ENCODE measurements at places on chromosomes 12 and 14.
A peak's percentile ranks its signal among the peaks of the same experiment; 100 is the strongest.

DNA sequence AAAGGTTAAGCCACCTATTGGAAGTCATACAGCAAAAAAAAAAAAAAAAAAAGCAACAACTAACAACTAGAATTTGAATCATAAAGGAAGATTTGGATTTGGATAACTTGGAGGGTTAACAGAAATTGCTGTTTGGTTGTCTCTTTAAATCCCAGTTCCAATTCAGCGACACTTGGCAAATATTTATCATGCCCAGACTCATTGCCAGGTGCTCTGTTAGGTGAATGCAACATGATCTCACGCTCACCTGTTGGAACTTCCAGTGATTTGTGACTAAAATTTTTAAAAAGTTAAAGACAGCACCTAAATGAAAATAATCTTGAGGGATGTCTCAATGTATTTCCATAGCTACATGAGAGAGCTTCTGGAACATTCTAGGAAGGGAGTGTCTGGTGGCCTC lies 103.7 kb downstream of the TBX3 start:
- DNase-seq, result no peak

- no peak for DNase-seq
Measured at GRCh38 chr14:101216366-101217079, 313.0 kb upstream of the RTL1 start.

DNA sequence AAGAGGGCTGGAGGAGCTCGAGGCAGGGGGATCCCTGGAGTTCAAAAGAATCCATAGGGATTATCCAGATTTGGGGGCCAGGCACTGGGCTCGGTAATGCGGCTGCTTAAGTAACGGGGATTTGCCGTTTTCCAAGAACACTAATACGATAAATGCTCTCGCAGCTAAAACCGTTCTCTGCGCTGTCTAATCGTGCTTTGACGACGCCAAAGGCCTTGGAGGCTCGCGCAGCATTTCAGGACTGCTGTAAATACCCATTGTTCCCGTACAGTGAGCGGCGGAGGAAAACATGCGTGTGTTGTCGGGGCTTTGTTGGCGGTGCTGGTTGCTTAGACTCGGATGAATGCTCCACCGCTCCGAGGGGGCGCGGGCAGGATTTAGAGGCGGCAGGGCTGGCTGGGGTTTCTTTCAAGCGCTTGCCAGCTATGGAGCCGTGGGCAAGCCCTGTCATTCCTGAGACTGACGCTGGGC lies 26.2 kb downstream of the DIO3 start:
- DNase-seq, result no peak

- no peak for DNase-seq
Measured at GRCh38 chr14:82046512-82047226, 513.0 kb upstream of the SEL1L start.

- DNase-seq, result no peak
Measured at GRCh38 chr14:72614365-72614764, 279.5 kb downstream of the DPF3 start.

DNA sequence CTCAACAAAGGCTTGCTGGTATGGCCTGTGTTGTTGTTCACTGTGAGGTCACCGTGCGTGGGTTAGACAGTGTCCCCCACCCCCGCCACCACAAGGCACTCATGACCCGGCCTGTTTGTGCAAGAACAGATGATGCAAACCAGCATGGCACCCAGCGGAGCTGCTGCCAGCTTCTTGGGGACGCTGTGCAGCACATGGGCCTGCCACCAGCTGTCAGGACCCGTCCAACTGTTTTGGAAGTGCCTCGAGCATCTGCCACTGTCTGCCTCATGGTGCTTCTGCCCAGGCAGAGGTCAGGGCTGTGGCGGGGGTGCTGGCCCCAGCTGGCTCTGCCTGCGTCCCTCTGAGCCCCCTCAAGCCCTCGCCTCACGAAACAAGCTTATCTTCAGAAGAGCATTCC lies 1.5 kb downstream of the ASB2 start:
- no peak for DNase-seq

DNA sequence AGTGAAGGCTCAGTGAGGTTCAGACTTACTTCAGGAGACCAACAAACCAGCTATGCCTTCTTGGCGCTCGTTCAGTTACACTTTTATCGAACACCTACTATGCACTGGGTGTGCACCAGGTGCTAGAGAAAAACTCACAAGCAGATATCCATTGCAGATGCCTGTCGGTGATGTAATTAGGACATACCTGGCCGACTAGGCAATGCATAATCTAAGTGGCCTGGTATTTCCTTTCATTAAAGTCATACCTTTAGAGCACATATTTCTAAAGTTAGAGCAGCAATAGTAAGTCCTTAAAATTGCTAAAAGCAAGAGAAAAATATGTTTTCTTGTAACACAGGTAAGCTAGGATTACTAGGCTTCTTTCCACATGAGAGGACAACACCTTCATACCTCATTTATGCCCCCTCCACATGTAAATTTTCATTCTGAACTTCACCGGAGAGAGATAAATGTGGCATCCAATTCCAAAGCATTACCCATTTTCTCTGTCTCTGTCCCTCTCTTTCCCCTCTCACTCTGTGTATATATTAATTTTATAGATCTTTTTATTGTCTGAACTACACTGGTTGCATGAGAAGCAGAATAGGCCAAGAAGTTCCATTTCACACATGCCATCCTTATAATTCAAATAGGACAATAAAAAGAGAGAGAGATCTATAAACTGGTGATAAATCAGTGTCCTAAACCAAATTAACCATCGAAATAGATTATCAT lies 242.2 kb downstream of the SPTSSA start:
- no peak for DNase-seq

DNA sequence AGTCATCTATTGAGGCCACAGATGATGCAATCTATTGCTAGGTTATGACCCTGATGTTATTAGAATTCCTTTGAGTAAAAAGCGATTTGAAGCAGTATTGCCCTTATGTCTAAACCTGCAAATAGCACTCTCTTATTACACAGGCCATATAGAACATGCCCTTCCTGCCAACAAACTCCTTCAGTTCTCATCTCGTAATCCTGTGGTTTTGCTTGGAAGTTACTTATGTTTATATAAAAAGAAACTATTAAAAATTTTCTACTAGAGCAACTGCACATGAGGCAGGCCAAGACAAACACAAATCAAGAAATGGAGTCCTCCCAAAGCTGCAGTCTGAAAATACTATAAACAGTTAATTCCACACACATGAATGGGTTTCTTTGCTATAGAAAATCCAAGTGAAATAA lies 1200.2 kb downstream of the LRFN5 start:
- peak; percentile 55 for DNase-seq

- DNase-seq, result no peak
Measured at GRCh38 chr12:51630256-51630880, 39.3 kb downstream of the SCN8A start.

DNA sequence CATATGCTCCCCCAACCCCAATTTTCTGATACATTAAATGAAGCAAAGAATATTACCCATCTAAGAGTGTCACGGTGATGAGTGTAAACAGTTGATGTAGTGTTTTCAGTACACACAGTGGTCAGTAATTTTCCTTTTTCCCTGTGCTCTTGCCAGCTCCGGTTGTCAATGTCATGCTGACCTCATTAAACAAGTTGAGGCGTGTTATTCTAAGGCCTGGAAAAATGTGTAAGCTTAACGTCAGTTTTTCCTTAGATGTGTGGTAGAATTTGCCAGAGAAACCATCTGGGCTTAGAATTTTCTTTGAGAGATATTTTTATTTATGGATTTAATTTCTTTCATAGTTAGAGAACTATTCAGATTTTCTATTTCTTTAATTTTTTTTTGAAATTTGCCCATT lies 11.7 kb upstream of the SERPINA6 start:
- no peak for DNase-seq

- no peak for DNase-seq
Measured at GRCh38 chr14:104390941-104391901, 188.3 kb upstream of the C14orf180 start.

GRCh38 chr12:128944956-128945355 lies 91.7 kb downstream of the GLT1D1 start:
- DNase-seq, result no peak

DNA sequence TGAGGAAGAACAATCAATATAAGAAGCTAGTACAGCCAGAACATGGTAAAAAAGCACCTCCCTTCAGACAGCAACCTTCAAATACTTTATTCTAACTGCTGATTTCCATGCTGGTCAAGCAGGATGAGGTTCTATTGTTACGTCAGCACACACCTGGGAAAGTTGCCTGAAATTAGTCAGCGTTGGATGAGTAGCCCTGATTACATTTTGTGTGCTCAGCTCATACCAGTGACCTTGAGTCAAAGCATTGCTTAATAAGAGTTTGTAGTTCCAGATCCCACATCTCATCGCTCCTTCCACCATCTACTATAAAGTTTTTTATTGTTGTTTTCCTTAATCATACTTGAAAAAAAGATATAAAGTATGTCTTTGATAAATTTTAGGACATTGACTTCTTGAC lies 361.5 kb downstream of the EGLN3 start:
- no peak for DNase-seq

GRCh38 chr12:6936636-6937480 lies 6.8 kb upstream of the RNU7-1 start:
- DNase-seq, result no peak

- DNase-seq, result no peak
Measured at GRCh38 chr12:91183551-91183950, 934 bp upstream of the DCN start.

DNA sequence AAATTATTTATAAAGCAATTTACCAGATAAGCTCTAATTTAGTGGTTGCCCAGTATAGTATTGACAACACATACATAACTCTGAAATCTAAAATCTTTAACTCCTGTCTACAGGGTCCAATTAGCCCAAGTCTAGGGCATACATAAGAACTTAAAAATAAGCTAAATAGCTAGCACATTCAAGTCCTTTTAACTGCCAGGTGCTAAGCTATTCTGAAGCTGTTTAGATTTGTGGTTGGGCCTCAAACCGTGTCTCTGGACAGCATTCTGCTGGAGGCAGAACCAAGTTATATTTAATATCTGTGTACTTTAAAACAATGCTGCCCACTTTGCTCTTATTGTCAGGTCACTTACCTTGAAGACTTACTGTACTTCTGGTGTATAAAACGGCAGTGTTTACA lies 19.0 kb downstream of the RPS6KA5 start:
- no peak for DNase-seq
